ENCODE measurements at places on chromosomes 1 and 21.

DNA sequence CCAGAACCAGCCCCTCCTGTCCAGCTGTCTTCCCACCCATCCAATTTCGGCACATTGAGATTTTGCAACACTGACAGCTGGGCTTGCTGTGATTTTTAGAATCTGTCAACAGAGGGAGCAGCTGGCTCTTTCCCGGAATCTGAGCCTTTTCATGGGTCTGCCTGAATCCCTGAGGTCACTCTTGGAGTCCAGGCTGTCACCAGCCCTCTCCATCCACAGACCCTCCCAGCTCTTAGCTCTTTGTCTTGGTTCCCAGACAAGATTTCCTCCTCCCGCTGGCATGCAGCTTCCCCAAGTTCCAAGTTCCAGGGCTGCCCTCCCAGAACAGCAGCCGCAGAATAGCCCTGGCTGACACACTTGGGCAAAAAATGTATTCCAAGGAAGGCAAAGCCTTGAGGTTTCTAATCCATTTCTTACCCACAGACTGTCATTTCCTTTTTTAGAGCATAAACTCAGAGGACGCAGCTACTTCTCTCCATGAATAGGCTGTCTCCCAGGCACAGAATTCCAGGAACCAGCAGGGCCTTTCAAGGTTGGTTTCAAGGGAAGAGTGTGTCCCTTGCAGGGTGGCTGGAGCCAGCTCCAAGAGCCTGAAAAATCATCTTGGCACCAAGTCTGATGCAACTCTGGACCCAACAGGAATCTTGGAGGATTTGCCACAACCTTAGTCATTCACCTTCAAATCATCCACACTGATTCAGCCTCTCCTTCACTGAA, 7.1 kb upstream of the TMEM61 start:
- no peak for DNase-seq

- DNase-seq: no peak
Observed at GRCh38 chr1:3609016-3609768, 2.1 kb downstream of the MEGF6 start.

GRCh38 chr1:187991944-187992343, 1163.2 kb downstream of the PLA2G4A start:
- no peak for DNase-seq

DNA sequence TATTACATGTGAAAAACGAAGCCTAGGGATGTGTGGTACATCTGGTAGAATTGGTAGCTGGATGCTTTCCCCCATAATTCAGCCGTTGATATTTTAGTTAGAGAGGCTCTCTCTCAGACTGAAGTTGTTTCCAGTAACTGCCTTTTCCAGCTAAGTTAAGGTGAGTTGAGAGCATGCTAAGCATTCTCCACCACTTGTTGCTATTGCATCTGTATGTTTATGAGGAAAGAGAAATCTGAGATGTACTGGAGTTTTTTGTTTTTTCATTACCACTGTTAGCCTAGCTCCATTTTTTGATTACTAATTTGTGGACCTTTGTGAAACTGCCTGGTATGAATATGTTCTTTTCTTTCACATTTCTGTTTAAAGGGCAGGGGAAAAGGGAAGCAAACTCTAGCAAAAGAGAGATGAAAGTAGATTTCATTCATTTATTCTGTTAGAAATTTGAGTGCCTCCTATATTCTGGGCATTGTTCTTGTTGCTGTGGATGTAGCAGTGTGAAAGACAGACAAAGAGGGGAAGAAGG, 189.9 kb upstream of the CACYBP start:
- DNase-seq: no peak

DNA sequence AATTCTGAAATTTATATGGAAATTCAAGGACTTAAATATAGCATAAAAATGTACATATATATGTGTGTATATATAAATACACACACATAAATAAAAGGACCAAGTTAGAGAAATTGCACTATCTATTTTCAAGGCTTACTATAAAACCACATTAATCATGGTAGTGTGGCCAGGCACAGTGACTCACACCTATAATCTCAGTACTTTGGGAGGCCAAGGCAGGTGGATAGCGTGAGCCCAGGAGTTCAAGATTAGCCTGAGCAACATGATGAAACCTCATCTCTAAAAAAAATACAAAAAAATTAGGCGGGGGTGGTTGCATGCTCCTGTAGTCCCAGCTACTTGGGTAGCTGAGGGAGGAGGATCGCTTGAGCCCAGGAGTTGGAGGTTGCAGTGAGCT, 171.4 kb upstream of the GORAB start:
- no peak for DNase-seq

DNA sequence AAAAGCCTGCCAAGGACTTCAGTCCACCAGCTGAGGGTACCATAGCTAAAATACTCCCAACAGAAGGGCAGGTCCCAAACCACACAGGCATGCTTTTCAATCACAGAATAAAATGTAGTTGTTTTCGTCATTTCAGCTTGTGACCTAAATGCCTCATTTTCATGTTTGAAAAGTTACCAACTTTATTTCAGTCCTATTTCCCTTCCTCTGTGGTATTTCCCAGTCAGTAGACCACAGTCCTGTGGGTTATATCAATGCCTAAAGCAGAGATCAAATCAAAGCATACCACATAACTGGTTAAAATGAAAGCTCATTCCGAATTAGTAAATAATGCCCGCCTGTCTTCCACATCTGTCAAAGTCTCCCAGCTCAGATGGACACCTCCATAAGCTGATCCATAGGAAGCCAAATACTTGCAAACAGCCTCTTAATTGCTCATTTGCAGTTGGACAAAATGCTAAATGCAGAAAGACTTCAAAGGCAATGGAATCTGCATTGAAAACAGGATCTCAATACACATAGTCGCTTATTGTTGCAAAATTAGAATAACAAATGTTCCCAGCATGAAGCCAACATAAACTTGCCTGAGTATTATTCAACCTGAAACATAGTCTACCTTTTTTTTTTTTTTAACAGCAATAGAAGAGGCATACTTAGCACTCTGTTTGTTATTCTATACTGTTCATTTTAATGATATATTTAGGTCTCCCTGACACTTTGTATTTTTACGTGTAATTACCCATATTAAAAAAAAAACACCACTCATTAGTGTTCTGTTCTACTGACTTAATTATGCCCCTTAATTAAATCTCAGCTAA, 53.9 kb downstream of the NR5A2 start:
- DNase-seq: no peak

DNA sequence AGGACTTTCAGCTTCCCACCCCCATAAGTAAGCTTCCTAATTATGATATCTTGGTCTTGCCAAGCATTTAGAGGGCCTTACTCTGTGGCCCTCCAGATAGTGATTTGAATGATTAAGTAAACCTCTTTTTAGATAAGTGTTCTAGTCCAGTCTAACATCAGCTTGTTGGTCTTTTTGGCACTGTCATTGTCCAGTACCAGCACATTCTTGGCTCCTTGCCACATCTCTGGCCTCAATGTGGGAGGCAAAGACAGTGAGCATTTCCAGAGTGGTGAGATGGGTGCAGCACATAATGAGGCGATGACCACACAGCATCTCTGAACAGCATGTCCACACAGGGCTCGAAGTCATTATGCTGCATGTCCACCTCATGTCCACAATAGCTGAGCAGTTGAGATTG, 6.1 kb downstream of the CAPZA1 start:
- no peak for DNase-seq

- no peak for DNase-seq
Observed at GRCh38 chr1:81547912-81548303, 252.8 kb upstream of the ADGRL2 start.

- no peak for DNase-seq
Observed at GRCh38 chr1:94843430-94843829, 23.3 kb downstream of the SLC44A3 start.

GRCh38 chr21:41979751-41980369, 26.0 kb upstream of the C2CD2 start:
- no peak for DNase-seq

GRCh38 chr1:41479000-41479807, 5.3 kb downstream of the EDN2 start:
- no peak for DNase-seq

DNA sequence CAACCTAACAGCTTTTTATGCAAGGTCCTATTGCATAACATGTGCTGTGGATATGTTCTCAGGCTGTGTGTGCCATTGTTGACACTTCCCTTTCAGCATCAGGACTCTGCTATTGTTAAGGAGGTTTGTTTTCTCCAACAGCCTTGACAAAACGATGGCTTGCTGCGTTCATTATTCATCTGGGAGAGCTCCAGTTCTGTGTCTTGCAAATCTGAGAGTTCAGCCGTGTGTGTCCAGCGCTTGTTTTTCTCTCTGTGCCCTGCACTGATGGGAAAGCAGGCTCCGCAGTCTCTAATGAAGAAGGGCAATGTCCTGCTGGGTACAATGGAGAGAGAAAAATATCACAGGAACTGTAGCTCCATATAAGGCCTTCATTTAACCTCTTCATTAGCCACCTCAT, 63.7 kb downstream of the CLDN17 start:
- no peak for DNase-seq

- no peak for DNase-seq
Observed at GRCh38 chr1:157099633-157100009, at the start of gene ETV3L. Gene ETV3L, minus strand, starts transcription at chr1:157099808. Its CDS starts 285 bp downstream, at chr1:157099523.

- no peak for DNase-seq
Observed at GRCh38 chr1:43961692-43962091, 8.1 kb upstream of the DPH2 start.

DNA sequence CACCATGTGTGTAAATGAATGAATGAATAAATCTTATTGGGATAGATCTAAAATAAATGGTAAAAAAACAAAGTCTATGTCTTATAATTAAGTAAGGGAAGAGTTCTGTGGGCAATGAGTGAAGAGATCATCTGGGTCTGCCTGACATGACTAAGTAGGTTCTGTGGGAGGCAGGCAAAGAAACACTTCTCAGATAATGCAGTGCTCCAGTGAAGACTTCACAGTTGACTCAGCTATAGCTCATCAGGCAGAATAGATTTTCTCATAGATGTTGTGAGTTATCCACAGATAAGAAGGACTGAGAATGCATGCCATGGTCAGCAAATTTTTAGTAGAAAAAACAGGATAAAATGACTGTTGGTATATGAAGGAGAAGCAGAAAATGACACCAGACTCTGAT, 12.4 kb downstream of the KRTAP22-2 start:
- no peak for DNase-seq

- no peak for DNase-seq
Observed at GRCh38 chr21:42564561-42564971, 50.9 kb downstream of the SLC37A1 start.

- no peak for DNase-seq
Observed at GRCh38 chr21:34536820-34537219, 24.8 kb upstream of the KCNE1 start.

- no peak for DNase-seq
Observed at GRCh38 chr1:27133991-27134390, 20.9 kb downstream of the SLC9A1 start.

GRCh38 chr1:60149251-60149650, 75.7 kb upstream of the C1orf87 start:
- no peak for DNase-seq

DNA sequence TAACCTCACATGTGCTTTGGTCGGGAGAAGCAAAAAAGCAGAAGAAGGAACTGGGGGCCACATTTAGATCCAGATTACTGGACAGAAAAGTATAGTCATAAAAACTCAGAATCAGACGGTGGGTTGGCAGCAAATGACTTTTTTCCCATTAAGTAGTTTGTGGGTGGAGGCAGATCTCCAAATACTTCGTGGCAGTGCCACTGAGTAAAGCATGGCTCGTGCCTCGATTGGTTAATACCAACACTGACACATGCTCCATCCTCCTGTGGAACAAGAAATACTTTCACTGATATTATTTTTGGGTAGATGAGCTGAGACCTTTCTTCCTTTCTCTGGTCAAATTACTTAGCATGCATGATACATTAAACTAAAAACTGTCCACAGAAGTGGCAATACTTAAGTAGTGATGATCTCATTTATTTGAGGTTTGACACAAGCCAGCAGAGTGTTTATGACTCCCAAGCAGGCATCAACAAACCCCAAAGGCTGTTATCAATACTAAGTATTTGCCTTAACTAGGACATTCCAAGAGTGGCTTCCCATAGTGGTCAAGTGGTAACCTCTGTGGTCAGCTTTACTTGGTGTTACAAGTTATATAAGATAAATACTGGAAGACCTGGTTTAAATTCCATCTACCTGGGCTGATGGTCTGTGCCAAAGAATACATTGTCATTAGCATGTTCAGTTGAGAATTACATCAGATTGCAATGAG, 500.0 kb upstream of the RUNX1 start:
- no peak for DNase-seq

GRCh38 chr1:201774224-201774982, 54.6 kb upstream of the IPO9 start:
- DNase-seq: no peak

GRCh38 chr1:15595809-15596617, 11.2 kb upstream of the AGMAT start:
- DNase-seq: no peak

DNA sequence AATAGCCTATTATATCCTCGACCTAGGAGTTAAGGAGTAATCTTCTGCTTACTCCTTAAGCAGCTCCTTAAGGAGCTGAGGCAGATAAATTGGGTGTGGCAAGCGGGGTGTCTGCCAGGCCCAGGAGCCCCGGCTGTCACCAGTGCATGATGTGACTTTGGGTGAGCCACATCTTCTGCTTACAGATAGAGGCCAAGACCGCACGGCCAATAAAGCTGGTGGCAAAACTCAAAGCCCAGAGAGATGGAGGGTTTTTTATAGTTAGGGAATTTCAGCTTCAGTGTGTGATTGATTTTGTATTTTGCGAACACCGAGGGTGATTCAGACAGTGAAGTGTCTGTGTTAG, 9.8 kb downstream of the MX2 start:
- no peak for DNase-seq

DNA sequence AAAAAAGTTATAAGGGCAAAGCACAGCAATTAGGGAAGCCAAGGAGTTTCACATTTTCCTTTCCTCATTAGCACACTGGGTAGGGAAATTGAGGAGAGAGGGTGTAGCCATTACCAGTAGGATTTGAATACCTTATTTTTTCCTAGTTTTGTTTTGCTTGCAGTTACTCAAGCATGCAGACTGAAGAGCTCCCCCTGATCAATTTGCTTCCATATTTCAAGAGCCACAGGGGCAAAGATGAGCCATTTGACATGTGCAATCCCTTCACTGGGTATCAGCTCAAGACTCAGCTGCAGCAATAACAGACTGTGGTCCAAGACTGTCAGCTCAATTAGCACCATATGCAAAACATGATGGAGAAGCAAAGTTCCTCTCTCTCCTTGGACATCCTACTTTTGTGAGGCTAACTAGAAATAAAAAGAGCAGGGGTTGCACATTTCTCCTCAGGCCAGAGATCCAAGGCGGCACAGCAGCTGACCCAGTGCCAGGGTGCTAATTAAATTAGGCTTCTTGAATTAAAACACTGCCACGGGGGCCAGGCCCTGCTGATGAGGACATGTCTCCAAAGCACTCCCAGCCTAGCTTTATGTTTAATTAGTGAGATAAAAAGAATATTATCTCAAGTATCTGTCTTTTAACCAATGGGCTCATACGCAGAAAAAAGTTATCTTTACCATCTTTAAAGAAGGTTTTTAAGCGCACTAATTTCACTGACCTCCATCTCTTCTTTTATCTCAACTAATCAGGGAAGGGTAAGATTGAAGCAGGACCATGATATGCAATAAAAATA, 36.7 kb upstream of the LRRC53 start:
- DNase-seq: no peak

- DNase-seq: no peak
Observed at GRCh38 chr1:151907363-151908139, 1.8 kb downstream of the THEM4 start.

- DNase-seq: no peak
Observed at GRCh38 chr21:33268737-33269441, 2.7 kb downstream of the IL10RB start.

All from T-helper 1 cell (primary cell).